Activated T-helper 1 cell treated with anti-CD3 and anti-CD28 coated beads, Interleukin-12 subunit alpha, Interleukin-12 subunit beta, Interleukin-2, Interleukin-4 antibody, amounts not matched to agents 30 ng/mL and 10 ng/mL and 1 ng/mL, durations not matched to agents 14 hours and 24 hours and 36 hours (primary cell): ENCODE measurements at places on chromosomes 1 and 21. TPM values are rescaled to one million over a fixed set of nuclear protein-coding genes. Genes with fewer than 3 reads are reported as not detected.
A peak's percentile ranks its signal among the peaks of the same experiment; 100 is the strongest.

- H3K4me3 ChIP-seq = no peak overlapping the region
- H3K27ac ChIP-seq = no peak overlapping the region
- H3K27me3 ChIP-seq = no peaks in the 10 kb centered on the region
- H3K4me1 ChIP-seq = no peaks in the 10 kb centered on the region
- peaks cover 4% of the 10 kb centered on the region for H3K36me3 ChIP-seq
- no peak for DNase-seq
Observed at GRCh38 chr1:16342331-16343062, 9.8 kb downstream of the FBXO42 start.

GRCh38 chr1:113140588-113141446 lies 67.8 kb downstream of the LRIG2 start:
- H3K27ac ChIP-seq = no peak overlapping the region
- H3K4me1 ChIP-seq = peaks cover 15% of the 10 kb centered on the region
- peak; percentile 24 for DNase-seq
- no peaks in the 10 kb centered on the region for H3K36me3 ChIP-seq
- H3K4me3 ChIP-seq = no peak overlapping the region

KRTAP12-3 gene
- not detected in 2 replicates for total RNA-seq

- H3K36me3 ChIP-seq = peaks cover 8% of the 10 kb centered on the region
- H3K27ac ChIP-seq = peak overlapping the region; percentile 25
- peak overlapping the region; percentile 99 for H3K4me3 ChIP-seq
- no peak for DNase-seq
- peaks cover 30% of the 10 kb centered on the region for H3K4me1 ChIP-seq
Observed at GRCh38 chr1:23169727-23170335, 1.2 kb upstream of the LUZP1 start.

GRCh38 chr1:205328476-205328875 lies 6.9 kb upstream of the NUAK2 start:
- H3K36me3 ChIP-seq = no peaks in the 10 kb centered on the region
- no peak overlapping the region for H3K4me3 ChIP-seq
- peaks cover 11% of the 10 kb centered on the region for H3K4me1 ChIP-seq
- peaks cover 34% of the 10 kb centered on the region for H3K27me3 ChIP-seq
- DNase-seq = no peak

NCAM2 gene
- not detected in 2 replicates for total RNA-seq

GRCh38 chr1:94255476-94255875 lies 18.1 kb upstream of the ARHGAP29 start:
- no peak for DNase-seq
- H3K27ac ChIP-seq = no peak overlapping the region
- H3K36me3 ChIP-seq = no peaks in the 10 kb centered on the region
- peaks cover 18% of the 10 kb centered on the region for H3K27me3 ChIP-seq

DNA sequence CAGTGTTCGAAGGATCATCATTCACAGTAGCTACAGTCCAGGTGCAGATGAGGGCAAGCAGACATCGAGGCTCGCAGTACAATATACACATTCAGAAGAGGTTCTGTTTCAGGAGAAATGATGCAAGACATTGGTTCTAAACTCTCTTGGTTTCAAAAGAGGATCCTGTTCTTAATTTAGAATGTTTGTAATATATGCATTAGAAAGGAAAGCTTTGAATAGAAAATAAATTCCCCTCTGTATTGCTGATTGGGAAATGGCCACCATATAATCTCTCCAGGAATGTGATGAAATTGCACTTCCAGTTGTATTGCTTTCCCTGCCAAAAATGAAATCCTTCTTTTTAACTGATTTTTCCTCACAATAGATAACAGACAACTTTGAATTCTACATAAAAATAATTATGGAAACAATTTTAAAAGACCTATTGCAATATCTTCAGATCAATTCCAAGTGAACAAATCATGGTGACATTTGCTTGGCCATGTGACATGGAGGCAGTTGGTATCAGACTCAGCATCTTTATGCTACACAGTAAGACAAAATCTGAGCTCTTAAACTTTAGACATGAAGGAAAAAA lies 27.6 kb upstream of the SIPA1L2 start:
- H3K36me3 ChIP-seq = no peaks in the 10 kb centered on the region
- DNase-seq = no peak
- peaks cover 31% of the 10 kb centered on the region for H3K27me3 ChIP-seq
- no peak overlapping the region for H3K4me3 ChIP-seq
- H3K27ac ChIP-seq = no peak overlapping the region

SESN2 gene
- 18.7 and 19.3 TPM in 2 replicates for total RNA-seq
